ENCODE measurements at places on chromosomes 12 and 14.

GRCh38 chr14:93752980-93753561 lies 35.2 kb downstream of the PRIMA1 start:
- DNase-seq: no peak

GRCh38 chr12:5779401-5779800 lies 165.7 kb downstream of the ANO2 start:
- DNase-seq: no peak

GRCh38 chr14:54566410-54567223 lies at the start of gene SAMD4A:
Gene SAMD4A, plus strand, starts transcription at chr14:54567128. Its CDS starts 789 bp downstream, at chr14:54567917.
- DNase-seq: peak; percentile 62

DNA sequence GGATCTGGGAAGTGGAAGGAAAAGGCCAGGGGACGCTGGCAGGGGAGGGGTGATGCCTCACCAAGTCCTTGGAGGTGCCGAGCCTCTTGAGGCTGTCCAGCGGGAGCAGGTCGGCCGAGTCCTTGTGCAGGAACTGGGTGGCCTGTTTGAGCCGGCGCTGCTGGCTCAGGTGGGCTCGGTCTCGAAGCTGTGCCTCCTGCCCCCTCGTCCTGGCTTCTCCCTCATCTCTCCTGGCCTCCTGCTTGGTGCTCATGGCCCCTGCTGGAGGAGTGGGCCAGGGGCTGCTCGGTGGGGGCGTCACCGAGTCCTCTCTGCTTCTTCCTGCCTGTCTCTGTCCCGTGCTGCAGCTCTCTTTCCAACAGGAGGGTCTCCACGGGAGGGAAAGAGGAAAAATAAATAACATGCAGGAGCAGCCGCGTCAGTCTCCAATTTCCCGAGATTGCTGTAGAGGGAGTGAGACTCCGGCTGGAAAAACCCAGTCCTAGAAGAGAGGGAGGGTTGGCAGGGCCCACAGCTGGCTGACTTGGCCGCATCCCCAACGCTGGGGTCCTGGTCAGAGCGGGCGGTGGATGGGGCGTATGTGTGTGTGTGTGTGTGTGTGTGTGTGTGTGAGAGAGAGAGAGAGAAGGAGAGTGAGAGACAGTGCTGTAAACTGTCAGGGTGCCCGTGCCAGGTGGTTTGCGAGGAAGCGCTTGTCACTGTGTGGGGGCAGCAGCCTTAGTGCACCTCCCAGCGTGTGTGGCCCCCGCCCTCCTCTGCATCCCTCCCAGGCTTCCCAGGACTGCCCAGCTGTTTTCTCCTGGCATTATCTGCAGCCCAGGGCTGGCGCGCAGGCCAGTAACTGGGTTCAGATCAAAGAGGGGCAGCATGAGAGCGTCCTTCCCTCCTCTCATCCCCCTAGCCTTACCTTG lies at the start of gene NRIP2:
TSS of gene NRIP2 (minus strand) at position 455 of the 911 bp plus-strand sequence. CDS start at position 403, 52 bp downstream.
- DNase-seq: no peak

DNA sequence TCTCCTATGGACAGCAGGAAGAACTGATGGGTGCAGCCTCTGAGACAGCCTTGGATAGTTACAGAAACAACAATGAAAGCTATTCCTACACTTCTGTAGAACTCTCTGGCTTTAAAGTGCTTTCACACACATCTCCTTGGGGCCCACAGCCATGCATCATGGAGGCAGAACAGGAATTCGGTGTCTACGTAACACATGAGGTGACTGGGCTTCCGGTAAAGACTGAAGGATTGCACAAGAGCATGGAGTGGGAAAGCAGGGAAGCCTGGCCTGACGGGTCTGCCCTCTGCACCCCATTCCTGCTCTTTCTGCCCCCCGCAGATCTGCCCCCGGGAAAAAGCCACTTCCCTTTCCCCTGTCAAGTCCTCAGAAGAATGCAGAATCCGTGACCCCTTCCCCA lies 82.6 kb downstream of the VWF start:
- DNase-seq: no peak

GRCh38 chr14:28245216-28245615 lies 521.4 kb upstream of the FOXG1 start:
- no peak for DNase-seq

GRCh38 chr12:6146509-6146908 lies 22.0 kb upstream of the VWF start:
- no peak for DNase-seq

DNA sequence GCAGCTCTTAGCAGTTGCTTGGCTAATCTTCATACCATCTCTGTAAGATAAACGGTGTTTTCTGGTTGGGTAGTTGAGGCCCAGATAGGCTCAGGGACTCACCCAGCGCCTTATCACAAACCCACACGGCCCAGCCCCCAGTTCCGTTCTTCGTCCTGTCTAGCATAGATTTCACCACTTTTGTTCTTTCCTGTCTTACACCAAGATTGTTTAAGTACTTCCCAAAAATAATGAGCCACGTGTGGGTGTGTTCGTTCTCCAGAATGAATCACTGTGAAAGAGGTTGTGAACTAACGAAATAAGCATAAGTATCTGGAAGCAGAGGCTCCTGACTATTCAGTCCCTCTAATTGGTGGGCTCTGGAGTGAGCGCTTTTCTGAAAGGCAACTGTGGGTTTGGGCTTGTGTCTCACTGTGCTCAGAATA lies 21.4 kb downstream of the ACVR1B start:
- DNase-seq: peak; percentile 47
